ENCODE measurements at places on chromosomes 11 and 22.

DNA sequence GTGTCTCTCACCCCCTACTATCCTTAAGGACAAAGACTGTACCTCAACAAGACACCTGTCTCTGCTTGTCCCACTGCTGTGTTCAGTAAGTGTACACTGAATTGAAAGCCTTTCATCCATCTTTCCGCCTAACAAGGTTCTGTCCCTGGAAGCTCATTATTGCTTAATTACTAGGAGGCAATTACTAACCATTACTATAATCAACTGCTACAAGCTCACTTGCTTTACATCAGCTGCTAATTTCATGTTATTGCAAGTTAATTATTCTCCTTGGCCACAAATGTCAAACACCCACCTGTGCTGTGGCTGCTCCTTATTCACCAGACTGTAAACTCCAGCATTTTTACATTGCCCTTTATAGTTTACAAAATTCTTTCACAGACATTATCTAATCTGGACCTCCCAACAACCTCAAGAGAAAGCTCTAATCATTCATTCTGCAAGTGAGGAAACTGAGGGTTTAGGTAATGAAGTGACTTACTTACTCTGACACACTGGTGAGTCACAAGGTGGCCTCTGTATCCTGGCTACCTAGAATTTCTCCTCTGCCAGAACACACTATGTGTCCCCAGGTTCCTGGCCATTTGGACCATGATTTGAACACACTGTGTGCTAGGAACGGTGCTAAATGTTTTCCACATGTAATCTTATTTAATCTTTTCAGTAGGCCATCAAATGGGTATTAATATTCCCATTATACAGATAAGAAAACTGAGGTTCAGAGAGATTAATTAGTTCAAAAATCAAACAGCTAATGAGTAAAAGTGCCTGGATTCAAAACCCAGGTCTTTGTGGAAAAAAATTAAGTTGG is 66.7 kb downstream of the RAB30 start:
- DNase-seq: no peak

- no peak for DNase-seq
Observed at GRCh38 chr11:130427581-130428315, 661 bp downstream of the ADAMTS8 start.

GRCh38 chr11:123707606-123708205 is 33.8 kb downstream of the ZNF202 start:
- peak; percentile 69 for DNase-seq

DNA sequence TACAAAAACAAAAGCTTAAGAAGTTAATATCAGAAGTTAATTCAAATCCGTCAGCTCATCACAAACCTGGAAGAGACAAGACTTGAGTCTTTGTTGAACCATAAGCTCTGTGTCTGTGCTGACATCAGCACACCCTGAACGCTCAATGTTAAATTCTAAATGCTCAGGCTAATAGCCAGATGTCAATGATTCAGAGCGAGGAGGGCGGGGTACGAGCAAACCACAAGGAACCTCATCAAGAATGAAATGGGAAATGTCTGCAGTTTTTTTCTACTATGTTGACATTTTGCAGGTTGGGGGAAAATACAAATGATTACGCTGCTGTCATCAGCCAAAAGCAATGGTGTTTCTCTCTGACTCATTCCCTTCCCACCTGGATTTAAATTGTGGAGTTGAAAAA is 1057.2 kb downstream of the NTM start:
- no peak for DNase-seq

- DNase-seq: no peak
Observed at GRCh38 chr22:42544686-42545085, 9.1 kb upstream of the SERHL2 start.

DNA sequence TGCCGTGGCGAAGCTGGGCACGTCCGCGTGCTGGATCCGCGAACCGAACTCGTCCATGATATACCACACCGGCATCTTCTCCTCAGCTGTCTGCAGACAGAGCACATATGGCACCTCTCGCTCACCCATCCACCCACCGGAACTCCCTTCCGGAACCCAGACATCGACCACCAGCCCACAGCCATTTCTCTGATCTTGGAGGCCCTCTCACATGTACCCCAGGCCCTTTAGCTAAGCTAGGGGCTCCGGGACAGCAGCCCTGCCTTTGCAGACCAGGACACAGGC is 7.1 kb downstream of the TTLL12 start:
- no peak for DNase-seq

DNA sequence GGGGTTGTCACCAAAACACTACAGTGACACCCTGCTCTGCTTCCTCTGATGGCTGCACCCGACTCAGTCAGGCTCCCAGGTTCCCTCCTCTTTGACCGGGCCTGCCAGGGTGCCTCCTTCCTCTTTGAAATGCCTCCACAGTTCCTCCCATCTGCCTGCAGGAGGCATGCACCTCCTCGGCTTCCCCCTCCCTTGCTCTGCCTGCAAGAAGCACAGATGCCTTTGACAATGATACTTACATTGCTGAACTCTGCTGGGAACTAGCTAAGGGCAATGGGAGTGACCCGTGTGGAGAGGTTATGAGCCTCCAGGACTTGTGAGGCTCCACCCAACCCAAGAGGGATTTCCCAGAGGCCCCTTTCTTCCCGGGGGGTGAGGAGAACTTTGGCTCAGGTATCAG is 674.1 kb downstream of the OPCML start:
- DNase-seq: no peak

GRCh38 chr11:133747409-133747808 is 97.9 kb downstream of the SPATA19 start:
- DNase-seq: no peak

DNA sequence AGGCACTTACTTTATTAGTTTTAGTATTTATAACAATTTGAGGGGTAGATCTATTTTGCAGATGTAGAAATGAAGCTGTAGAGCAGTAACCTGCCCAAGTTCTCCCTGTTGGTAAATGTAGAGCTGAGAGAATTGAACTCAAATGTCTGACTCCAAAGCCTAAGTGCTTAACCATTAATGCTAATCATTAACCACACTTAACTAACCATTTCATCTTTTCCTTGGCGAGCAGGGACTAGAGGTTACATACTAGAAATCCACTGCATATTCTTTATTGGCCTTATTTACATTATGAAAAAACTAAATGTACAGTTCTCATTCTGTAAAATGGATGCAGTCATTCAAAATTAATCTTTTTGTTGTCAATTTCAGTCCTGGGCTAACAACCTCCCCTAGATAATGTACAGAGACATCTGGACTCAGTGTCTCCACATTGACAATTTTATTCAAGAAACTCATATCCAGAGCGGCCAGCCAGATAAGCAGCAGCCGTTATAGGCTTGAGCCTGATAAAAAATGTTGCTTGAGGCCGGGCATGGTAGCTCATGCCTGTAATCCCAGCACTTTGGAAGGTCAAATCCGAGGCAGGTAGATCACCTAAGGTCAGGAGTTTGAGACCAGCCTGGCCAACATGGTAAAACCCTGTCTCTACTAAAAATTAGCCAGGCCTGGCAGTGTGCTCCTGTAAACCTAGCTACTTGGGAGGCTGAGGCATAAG is 76.7 kb upstream of the PICALM start:
- DNase-seq: no peak

- no peak for DNase-seq
Observed at GRCh38 chr22:32336771-32337424, 20.8 kb upstream of the RFPL3 start.

DNA sequence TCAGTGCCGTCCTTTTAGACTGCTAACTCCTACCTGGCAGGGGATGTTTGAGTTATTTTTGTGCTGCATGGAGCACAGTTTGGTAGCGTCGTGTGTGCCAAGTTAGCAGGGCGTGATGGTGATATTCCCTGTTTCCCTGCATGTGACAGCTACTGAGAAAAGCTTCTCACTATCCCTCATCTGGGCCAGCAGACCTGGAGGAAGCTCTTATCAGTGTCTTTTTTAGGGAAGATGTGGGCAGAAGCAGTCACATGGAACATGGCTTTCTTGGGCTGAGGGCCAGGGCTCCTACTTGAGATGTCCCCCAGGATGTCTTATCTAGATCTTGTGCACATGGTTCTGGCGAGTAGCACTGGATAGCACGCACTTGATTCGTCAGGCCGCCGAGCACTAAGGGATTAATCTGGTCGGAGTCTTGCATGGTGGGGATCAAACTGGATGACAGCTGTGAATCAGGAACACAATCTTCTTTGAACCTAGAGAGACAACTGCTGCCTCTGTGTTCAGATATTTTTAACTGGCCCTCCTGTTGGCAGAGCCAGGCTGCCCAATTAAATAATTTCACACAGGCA is 33.8 kb downstream of the TECTA start:
- no peak for DNase-seq

- DNase-seq: no peak
Observed at GRCh38 chr22:49953027-49953679, 7.4 kb upstream of the PIM3 start.

DNA sequence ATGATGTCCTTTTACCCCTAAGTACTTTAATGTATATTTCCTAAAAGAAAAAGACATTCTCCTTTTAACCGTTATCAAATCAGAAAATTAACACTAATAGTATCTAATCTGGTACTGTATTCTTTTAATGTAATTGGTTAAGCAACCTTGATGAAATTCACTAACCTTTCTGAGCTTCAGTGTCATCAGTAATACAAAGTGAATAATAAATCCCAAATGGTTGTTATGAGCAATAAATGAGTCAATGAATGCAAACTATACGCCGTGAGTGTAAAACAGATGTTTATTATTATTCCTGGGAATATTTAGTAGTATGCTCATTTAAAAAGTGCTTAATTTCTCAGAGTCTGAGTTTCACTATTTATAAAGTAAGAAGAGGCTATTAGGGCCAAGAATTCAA is 21.5 kb downstream of the UEVLD start:
- DNase-seq: no peak

- no peak for DNase-seq
Observed at GRCh38 chr11:126084608-126084912, 21.9 kb upstream of the CDON start.

GRCh38 chr11:6745018-6745417 is 26.8 kb downstream of the OR2AG2 start:
- DNase-seq: no peak

GRCh38 chr22:46894851-46895640 is 132.6 kb downstream of the TBC1D22A start:
- DNase-seq: no peak

DNA sequence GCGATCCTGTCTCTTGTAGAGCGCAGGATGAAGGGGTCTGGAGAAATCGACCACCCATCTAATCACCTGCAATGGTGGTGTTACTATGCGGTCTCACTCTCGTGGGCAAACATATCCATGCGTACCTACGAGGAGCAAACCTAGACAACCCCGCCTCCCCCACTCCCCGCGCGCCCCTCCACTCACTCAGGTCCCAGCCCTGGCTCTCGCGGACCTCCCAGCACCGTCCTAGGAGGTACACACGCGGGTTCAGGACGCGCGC is 887 bp downstream of the TRPC6 start:
- no peak for DNase-seq

- DNase-seq: no peak
Observed at GRCh38 chr11:78078218-78079167, 1.2 kb downstream of the NDUFC2 start.

- DNase-seq: no peak
Observed at GRCh38 chr22:33875316-33875715, 45.0 kb downstream of the LARGE1 start.

- DNase-seq: no peak
Observed at GRCh38 chr11:15563054-15563453, 448.3 kb downstream of the INSC start.

DNA sequence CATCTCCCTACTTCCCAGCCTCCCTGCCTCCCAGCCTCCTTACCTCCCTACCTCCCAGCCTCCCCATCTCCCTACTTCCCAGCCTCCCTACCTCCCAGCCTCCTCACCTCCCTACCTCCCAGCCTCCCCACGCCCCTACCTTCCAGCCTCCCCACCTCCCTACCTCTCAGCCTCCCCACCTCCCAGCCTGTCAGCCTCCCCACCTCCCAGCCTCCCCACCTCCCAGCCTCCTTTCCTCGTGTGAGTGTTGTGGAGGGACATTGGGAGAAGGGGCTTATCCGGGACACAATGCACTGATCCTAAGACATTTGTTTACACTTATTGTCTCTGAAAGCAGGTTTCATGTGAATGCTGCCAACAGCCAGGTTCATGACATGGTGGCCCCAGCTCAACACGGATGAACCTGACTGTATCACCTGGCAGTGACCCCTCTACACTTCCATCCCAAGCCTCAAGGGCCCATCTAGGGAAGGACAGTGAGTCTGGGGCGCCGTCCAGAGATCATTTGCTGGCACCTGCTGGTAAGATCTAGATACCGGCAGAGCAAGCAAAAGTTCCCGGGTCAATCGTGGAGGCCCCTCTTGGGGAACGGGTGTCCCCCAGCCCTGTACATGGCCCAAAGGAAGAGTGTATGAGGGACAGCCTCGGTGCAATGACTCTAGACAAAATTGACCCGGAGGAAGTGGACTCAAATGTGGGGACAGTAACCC is 34.5 kb upstream of the TH start:
- DNase-seq: peak; percentile 3

DNA sequence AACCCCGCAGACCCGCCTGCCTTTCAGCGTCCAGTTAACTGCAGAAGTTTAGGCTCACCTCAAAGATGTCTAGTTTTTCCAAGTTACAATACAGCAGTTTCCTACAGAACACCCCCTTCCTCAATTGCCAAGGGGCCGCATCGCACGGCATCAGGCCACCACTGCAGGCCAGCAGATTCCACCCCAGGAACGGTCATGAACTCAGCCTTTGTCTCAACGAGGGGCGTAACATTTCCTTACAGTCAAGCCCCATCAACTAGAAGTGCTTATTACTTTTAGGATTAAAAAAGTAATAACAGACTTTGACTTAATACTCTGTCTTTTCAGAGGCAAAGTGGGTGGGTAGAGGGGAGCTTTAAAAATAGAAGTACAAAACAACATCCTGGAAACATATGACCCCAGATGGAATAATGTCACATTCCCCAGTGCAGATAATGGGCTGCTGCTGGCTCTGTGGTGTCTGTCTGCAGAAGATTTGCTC is 36.3 kb downstream of the PPP2R1B start:
- DNase-seq: no peak

GRCh38 chr22:19782533-19782932 is 22.0 kb downstream of the TBX1 start:
- no peak for DNase-seq

DNA sequence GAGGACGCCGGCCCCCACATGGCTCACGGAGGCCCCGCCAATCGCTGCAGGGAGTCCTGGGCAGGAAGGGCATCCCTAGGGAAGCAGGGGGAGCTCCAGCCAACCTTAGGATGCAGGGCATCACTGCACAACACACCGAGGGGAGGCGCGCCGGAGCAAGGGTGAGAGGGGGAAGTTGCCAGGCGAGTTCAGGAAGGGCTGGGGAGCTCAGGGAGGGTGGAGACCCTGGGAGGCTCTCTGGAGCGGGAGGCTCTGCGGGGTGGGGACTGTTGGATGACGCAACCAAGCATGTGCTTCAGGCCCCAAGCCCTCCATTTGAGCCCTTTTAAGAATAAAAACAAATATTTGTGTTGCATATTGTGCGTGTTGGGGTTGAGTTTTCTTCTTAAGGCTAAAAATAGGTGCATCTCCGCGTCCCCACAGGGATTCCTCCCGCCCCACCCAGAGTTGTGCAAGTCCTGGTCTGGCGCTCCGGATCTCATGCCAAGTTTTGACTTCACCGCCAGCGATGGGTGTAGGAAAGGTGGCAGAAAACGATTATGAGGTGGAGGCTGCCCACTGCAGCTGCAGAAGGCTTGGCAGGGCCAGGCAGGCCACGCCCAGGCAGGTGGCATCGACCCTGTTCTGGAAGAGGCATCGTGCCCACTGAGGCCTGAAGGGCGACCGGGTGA is 65.2 kb downstream of the WNT7B start:
- no peak for DNase-seq

GRCh38 chr11:128934926-128935325 is 7.7 kb downstream of the TP53AIP1 start:
- no peak for DNase-seq

- DNase-seq: no peak
Observed at GRCh38 chr11:117580866-117581265, 216.2 kb downstream of the DSCAML1 start.
